ENCODE measurements at places on chromosomes 3 and 15.
A peak's percentile ranks its signal among the peaks of the same experiment; 100 is the strongest.

DNA sequence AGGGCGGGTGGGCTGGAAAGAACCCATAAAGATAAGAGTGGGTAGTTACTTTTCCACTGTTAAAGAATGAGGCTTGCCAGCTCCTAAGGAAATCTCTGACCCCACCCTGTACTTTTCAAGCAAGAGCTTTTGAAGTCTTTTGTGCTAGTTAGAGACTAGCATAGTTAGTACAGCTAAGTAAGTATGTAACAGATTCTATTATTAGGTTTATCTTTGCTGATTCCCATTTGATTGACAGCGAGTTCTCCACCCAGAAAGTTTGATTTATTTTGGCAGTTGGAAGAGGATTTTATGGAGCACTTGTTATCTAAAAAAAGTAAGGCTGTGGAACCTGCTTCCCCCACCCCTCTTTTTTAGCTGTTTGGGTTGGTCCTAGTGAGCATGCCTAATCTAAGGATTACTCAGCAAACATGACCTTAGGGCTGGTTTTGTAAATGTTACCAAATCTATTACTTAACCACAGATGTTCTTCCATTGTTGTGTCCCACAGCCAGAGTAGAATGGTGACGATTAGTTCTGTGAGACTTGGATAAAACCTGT, 57.6 kb downstream of the FNDC3B start:
- DNase-seq = no peak

DNA sequence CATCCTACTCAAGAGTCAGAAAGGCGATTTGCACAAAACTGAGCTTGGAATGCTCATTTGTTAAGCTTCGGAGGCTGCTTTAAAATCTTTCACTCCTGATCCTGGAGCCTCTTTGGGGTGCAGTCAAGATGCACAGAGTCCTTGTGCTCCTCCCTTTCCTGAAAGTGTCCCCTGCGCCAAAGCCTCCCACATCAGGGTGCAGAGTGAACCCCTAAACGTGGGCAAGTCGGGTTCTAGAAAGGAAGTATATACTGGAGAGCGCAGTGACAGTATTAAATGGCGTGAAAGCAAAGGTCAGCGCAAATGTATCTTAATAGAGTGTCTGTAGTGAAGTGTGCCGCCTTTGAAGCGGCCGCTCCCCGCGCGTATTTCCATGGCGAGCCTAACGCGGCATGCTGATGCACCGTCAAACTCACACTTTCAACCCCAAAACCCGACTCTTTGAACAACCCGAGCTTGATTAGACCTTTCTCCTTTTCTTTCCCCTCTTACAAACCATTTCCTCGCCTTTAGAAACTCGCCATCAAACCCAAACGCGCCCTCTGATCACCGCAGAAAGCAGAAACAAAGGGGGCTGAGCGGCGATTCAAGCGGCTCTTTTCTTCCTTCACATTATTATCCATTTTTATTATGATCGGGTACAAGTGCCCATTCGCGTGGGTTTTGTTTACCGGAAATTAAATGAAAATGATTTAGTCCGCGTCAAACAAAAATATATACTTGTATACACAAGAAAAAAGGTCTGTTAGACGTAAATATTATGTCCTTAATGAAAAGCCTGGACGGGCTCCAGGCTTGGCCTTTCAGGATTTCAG, 18.3 kb downstream of the ZIC4 start:
- DNase-seq = no peak

- no peak for DNase-seq
These were observed 128.0 kb upstream of the TPM1 start for GRCh38 chr15:62914461-62915079.

GRCh38 chr3:178258121-178258520, 278.1 kb upstream of the KCNMB2 start:
- no peak for DNase-seq

GRCh38 chr3:41674449-41674848, 287.5 kb downstream of the ULK4 start:
- no peak for DNase-seq

GRCh38 chr3:44030687-44031305, 210.9 kb upstream of the TOPAZ1 start:
- DNase-seq = no peak

- DNase-seq = no peak
These were observed 80.6 kb downstream of the OXSM start for GRCh38 chr3:25870452-25870851.

GRCh38 chr3:107643038-107643883, 120.5 kb downstream of the BBX start:
- no peak for DNase-seq

DNA sequence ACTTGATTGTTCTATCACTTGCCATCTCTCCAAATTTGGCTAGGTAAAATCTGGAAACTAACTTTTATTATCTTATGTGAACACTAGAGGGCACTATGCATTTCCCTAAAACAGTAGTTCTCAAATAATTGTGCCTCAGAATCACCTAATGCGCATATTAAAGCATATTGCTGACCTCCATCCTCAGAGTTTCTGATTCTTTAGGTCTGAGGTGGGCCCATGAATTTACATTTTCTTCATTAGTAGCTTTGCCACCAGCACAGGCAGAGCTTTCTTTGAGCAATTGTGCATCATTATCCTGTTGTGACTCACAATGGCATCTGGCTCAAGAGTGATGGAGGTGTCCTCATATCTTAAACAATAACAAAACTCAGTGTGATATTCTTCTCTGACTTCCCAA, 17.5 kb upstream of the BCHE start:
- DNase-seq = no peak

DNA sequence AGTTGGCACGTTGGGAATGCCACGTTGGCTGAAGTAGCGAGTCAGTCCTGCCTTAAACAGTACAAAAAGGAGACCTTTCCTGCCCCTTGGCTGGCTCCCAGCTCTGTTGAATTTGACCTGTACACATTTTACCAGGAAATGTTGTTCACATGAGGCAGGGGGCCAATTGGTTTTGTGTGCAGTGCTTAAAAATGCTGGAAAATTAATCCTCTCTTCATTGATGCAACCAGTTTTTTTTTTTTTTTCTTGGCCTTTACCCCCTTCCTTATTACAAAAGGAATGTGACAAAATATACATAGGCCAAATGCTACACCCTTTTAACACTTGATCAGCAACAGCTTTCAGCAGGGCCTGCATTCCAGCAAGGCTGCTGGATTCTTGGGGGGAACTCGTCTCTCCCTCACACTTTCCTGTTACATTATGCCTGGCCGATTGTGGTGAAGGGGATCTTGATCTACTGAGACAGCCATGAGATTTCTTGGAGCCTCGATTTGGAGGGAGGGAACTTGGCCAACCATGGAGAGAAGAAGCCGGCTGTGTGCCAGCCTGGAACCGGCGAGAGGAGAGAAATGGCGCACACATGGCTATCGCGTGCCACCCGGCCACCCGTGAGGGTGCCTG, 93.1 kb downstream of the DNASE1L3 start:
- DNase-seq = no peak

GRCh38 chr3:66989860-66990696, 8.0 kb upstream of the KBTBD8 start:
- DNase-seq = no peak

DNA sequence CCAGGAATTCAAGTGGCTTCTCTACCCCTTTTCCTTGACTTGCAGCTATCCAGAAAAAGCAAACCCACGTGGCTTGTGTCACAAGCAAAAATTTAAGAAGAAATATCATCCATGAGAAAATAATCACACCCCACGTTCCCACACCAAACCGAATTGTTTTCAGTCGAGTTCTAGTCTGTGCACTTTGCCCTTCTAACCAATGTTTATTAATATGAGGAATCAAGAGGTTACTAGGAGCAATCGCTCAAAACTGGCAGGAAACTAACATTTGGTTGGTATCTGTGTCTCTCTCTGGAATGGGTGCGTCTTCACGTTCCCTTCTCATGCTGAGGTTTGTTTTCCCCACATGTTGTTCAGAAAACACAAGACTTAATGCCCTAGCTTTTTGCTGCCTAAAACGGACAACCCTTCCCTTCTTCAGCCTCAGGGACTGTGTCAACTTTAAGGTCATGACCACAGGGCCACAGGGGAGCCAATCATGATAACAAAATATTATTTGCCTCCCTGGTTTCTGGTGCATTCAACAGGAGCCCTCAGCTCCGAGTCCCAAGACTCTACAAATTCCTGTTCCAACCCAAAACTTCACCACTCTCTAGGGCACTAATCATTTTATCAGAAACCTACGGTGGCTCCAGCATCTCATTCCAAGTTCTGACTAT, 41.4 kb upstream of the LMCD1 start:
- no peak for DNase-seq

DNA sequence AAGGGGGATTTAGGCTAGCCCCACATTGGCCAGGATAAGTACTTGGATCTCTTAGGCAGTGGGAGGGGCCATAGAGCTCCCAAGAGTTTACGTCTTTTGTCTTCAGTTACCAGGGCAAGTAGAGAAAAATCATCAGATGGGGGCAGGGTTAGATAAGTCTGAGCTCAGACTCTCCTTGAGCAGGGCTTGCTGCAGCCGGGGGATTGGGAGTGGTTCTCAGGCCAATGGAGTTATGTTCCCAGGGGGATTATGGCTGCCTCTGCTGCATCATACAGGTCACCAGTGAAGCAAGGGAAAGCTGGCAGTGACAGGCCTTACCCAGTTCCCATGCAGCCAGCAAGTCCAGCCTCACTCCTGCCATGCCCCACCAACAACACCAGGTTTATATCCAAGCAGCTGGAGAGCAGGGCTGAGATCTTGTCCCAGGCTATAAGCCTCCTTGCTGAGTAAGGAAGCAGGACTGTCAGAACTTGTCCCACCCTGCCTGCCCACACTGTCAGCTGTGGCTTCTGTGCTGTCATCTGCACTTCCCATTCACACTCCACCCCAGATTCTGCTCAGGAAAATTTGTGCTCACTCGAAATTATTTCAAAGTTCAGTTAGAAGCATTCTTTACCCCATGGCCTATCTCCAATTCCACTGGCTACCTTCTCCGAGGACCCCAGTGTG, 215.3 kb downstream of the FAM43A start:
- no peak for DNase-seq

DNA sequence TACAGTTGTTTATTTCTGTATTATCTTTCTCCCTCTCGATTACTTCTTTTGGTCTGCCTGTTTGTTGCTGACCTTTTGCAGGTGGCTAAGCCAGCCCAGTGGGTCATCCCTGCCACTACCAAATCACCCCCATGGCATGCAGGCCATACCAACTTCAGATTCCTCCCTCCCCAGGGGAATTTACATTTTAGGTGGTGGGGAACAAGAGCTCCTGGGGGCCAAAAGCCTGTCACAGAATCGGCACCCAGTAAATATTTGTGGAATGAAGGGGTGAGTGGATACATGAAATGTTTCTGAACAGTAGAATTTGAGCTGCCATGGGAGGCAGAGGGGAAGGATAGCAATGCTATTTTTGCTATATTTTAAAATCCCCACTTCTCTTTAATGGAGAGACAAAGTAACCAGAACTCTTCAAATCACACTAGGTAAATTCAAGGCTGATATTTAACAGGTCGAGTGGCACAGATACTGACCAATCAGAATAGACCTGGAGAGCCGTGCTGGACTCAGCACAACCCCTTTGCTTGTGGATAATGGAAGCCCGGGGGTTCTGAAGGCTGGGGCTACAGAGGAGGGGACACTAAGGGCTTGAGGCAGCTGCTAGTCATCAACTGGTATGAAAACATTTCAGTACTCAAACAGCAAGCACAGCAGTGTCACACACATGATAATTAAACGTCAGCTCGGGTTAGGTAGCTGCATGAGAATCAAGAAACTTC, 54.3 kb upstream of the SMAD3 start:
- no peak for DNase-seq

DNA sequence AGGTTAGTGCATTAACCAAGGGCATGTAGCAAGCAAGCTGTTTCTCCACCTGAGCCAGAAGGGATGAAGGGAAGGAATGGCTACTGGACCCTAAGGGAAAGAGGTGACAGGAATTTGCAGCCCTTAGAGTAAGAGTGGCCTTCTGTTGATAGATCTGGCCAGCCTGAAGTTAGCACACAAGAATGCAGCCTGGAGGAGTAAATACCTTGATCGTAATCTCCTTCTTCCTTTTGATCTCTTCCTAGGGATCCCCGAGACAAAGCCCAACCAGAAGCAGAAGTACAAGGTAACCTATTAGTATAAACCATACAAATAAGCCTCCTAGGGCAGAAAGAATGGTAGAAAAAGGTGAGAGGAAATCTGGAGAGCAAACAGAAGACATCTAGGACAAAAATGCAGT, 134.6 kb downstream of the ATP8B4 start:
- DNase-seq = no peak

DNA sequence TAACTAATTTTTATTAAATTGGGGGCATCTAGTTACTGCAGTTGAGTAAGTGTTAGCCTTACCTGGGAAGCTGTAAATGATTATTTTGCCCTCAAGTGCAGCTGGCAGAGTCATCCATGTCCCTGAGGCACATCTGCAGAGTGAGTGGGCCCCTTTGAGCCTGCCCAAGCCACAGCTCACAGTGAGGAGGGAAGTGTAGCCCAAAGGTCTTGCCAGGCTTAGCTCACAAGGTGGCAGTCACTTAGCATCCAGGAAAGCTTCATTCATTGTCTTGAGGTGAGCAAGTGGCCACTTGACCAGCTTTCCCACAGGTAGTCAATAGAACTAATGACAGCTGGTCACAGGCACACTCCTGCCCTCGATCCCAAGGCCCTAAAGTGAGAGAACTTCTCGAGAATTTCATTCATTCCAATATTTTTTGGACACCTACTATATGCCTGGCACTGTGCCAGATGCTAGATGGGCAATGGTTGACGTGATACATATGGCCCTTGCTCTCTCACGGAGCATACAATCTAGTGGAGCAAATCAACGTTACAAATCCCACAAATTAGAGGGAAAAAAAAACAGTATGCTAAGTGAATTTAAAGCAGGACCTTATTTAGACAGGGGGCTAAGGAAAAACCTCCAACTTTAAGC, 163.3 kb upstream of the IL12A start:
- DNase-seq = no peak

DNA sequence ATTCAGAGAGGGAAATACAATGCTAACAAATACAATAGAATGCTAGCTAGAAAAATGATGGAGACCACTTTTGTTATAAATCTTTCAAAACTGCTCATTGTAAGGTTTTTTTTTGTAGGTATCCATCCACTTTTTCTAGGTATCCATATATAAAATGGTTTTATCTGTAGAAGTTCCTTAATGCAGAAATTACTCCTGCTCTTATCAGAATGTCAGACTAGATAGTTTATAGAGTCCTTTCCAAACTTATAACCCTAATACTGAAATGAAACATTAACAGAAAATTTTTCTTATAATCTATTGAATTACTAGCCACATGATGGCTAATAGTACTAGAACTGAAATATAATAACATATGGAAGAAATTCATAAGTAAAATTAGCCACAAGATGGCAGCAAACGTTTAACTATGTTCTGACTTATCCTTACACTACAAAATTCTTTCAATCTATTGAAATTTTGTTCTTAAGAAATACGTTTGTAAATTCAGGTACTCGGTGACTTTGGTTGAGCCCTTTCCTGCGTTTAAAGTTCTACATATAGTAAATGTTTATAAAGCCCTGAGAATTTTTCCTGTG, 58.5 kb downstream of the ECT2 start:
- peak; percentile 13 for DNase-seq

DNA sequence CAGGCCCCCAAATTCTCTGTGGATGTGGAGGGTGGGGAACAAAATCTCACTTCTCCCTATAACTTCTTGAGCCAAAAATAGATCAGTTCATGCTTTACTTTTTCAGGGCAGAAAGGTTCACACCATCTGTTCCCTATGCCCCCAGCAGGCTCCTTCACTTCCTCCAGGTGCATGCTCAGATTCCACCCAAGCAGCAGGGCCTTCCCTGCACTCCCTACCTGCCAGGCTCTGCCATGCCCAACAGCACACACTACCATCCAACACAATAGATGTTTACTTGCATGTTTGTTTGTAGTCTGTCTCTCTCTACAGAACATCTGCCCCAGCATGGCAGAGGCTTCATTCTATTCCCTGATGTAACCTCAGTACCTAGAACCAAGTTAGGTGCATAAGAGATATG, 43.3 kb downstream of the GABRB3 start:
- no peak for DNase-seq
